ENCODE measurements at places on chromosomes 3 and 15.

DNA sequence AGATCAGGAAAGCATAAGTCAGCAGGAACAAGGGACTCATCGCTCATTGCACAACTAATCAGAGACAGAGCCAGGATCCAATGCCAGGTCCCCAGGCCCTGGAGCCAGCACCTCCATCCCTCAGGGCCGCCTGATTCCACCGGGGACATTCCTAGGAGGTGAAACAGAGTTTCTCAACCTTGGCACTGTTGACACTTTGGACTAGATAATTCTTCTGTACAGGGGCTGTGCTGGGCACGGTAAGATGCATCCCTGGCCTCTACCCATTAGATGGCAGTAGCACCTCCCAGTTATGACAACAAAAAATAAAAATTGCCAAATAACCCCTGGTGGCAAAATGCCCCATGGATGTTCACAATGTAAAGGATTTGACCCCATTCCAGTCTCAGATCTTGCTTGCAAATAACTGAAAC is 127.7 kb downstream of the MTHFS start:
- no peak for DNase-seq

DNA sequence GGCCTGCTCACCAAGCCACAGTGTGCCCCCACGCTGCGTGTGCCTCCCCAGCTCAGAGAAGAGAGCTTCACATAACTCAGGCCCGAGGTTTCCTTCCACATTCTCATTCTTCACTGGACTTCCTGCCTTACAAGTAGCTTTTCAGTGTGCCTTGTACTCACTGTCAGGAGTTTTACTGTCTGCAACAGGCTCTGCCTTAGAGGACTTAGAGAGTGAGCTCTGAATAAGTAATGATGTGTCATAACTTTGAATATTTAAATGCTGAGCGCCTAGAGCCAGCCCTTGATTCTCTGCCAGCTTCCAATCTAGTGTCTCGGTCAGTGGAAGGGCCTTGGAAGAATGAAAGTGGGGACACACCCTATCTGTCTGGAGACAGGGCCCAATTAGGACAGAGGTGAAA is 41.8 kb downstream of the ITGB5 start:
- no peak for DNase-seq

GRCh38 chr3:193865896-193866480 is 270.0 kb upstream of the HES1 start:
- DNase-seq = no peak

DNA sequence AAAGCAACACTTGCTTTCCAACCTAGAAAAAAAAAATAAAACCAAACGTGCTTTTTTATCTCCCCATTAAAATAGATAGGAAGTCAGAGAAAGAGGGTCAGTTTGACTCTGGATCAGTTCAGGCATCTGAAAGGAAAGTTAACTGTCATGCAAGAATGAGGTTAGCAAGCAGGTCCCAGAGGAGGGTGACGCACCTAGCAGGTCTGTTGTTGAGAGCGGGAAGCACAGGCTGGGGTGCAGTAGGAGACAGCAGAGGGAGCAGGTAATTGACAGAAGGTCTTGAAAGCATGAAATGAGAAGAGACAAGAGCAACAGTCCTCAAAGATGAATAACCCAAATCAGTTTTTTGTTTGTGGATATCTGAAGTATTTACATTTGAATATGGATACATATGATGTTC is 82.5 kb downstream of the ANO10 start:
- no peak for DNase-seq

GRCh38 chr15:90009301-90010022 is 8.3 kb downstream of the ZNF710 start:
- no peak for DNase-seq

DNA sequence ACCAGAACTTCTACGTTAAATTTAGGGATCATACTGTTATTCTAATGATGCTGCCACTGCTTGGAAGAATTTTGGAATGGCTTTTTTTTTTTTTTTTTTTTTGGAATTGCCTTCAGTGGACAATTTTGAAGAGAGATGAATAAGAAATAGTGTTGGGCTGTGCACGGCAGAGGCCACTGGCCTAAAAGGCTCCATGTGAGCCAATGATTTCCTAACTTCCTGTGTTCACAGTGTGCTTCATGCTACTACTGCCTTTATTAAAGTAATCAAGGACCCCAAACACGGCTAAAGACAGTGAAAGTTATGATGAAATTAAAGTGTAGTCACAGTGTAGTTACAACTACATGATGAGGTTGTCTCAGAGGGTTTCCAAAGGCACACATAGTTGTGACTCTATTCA is 100.8 kb upstream of the TNFAIP8L3 start:
- DNase-seq = no peak

All from stimulated activated naive CD8-positive, alpha-beta T cell treated with anti-CD3 and anti-CD28 coated beads, Interleukin-15, amount 100 ng/mL, for 72 hours (primary cell).